Femur (tissue), 1 donor: ENCODE measurements at places on chromosomes 2 and 18.
A peak's percentile ranks its signal among the peaks of the same experiment; 100 is the strongest.

- DNase-seq = no peak
These were observed 105.5 kb downstream of the GPD2 start for GRCh38 chr2:156541706-156542105.

GRCh38 chr2:210147614-210148013, 23.6 kb downstream of the KANSL1L start:
- no peak for DNase-seq

DNA sequence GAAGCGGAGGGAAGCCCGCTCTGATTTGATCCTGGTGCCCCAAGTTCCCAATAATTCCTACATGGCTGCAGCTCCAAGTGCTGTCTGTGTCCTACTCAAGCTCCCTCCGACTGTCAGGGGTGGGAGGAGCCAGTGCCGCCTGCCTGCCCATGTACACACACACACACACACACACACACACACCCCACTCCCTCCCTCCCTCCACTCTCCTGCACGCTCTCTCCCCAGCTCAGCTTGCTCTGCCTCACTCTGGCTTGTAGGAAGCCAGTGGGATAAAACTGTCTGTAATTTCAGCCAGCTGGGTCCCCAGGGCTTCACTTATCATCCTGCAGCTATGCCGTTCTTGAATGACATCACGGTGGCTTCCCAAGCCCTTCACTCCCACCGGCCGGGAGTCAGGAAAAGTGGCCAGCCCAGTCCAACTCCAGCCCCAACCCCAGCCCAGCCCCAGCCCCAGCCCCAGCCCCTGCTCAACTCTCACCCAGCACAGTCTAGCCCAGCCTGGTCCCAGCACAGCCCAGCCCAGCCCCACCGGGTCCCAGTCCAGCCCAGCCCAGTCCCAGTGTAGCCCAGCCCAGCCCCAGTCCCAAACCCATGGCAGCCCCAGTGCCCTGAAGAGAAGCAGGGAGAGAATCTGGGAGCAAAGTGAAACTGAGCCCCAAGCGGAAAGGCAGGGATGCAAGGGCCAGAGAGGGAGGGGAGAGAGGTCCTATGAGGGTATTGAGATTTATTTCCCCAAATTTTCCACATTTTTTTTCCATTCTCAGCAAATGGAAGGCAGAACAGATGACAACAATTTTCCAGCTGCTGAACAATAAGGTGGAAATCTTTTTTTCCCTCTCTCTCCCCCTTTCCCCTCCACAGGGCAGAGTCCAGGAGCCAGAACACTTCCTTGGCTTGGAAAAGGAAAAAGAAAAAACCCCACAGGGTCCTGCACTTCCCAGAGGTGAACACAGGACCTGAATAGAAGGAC, 144.0 kb downstream of the TNS1 start:
- DNase-seq = peak; percentile 96

DNA sequence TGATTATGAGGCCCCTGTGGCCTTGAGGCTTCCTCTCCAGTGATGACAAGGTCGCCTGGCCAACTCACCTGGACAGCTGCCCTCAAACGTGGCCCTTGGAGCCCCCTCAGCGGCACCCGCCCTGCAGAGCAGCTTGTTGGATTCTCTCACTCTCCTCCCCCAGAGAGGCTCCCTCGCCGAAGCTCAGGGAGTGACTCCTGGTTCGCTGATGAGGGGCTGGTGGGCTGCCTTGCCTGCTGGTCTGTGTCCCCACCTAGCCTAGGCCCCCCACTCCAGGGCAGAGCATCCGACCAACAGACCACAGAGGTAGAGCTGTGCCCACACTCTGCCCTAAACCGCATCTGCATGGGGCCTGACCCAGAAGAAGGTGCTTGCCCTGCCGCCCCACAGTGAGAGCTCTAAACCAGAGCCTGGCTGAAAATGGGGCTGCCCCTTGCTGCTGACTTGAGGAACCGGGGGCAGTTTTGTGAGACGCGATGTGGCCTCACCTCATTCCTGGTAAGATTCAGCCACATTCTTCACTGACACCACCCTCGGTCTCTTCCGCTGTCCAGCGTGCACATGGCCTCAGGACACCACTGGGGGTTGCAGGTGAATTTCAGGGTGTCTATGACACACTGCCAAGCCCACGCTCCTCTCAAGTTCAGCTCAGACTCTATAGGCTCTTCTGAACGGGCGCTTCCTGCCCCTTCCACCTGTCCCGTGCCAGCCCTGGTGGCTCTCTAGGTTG, 131.6 kb downstream of the CABLES1 start:
- no peak for DNase-seq

- DNase-seq = no peak
These were observed 1.7 kb upstream of the DYSF start for GRCh38 chr2:71451705-71452104.

GRCh38 chr18:26978812-26979341, 113.4 kb upstream of the AQP4 start:
- no peak for DNase-seq

DNA sequence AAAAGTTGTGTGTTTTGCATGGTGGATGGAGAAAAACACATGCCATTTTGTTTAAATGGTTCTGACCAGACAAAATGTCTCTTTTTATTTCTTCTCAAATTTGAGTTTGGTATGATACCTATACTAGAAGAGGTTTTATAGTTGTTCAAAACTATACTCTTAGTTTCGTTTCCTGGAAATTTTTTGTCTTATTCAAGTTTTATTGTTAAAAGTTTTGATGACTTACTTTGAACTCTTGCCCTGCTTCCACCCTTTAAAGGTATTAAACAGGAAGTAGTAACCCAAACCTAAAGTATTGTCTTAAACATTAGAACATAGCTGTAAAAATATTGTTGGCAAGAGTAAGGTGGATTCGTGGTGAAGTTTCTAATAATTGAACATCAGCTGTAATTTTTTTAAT, 98.2 kb downstream of the BABAM2 start:
- no peak for DNase-seq

- DNase-seq = no peak
These were observed 597.1 kb upstream of the CHAC2 start for GRCh38 chr2:53170466-53170865.

- DNase-seq = no peak
These were observed 25.8 kb downstream of the DNAJC27 start for GRCh38 chr2:24945907-24946306.

DNA sequence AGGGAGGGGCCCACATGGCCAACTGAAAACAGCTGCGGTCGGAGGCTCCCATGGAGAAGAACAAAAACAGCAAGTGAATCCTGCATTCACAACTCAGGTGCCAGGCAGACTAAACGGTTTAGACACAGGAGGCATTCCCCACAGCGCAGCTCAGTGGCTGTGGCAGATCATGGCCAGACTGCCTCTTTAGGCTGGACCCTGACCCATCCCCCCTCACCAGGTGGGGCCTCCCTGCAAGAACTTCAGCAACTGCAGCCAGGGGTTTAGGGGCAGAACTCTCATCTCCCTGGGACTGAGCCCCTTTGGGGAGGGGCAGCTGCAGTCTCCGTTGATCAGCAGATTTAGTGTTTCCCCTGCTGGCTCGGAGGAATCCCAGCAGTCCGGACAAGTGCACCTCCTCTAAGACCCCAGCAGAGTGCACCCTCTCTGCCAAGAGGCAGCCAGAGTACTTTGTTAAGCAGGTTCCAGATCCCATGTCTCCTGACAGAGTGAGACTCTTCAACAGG, 346.7 kb downstream of the SS18 start:
- peak; percentile 34 for DNase-seq

- peak; percentile 55 for DNase-seq
These were observed 542 bp downstream of the PGAP1 start for GRCh38 chr2:196925768-196926561.

- no peak for DNase-seq
These were observed 7.8 kb downstream of the ACMSD start for GRCh38 chr2:134846213-134846612.

DNA sequence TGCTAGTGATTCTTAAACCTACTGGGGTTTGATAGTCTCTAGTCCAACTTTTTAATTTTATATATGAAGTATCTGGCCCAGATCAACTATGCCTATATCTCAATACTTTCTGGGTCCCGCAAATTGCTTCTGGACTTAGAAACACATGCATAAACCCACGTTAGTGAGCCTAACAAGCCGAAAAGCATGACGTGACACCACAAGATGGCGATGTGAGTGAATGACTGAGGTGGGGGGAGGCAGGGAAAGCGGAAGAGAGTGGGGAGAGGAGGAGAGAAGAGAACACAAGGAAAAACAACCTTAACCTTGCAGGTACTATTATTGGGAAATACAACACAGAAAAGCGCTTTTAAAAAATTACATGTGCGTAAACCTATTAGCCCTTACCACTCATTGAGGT, 13.8 kb downstream of the PDIA6 start:
- DNase-seq = no peak

GRCh38 chr2:9276074-9276473, 69.5 kb downstream of the ASAP2 start:
- no peak for DNase-seq

- no peak for DNase-seq
These were observed 88.2 kb downstream of the SPRED2 start for GRCh38 chr2:65344182-65344581.

- no peak for DNase-seq
These were observed 179.6 kb downstream of the SATB2 start for GRCh38 chr2:199278099-199278498.
